ENCODE measurements at places on chromosomes 4 and X.

- DNase-seq: no peak
These were observed 787.9 kb upstream of the GALNTL6 start for GRCh38 chr4:171025343-171025742.

- DNase-seq: no peak
These were observed 39.6 kb downstream of the FAM47C start for GRCh38 chrX:37047776-37048175.

GRCh38 chrX:11050013-11050412, 61.1 kb upstream of the HCCS start:
- DNase-seq: no peak

DNA sequence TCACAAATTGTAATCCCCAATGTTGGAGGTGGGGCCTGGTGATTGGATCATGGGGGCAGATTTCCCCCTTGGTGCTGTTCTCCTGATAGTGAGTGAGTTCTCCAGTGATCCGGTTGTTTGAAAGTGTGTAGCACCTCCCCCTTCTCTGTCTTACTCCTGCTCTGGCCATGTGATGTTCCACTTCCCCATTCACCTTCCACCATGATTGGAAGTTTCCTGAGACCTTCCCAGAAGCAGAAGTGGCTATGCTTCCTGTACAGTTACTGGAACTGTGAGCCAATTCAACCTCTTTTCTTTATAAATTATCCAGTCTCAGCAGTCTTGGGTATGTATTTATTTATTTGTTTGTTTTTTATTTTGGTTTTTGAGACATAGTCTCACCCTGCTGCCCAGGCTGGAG, 143.2 kb downstream of the CPE start:
- no peak for DNase-seq

Data from KG1 (cell line).